Calu3 (cell line): ENCODE measurements at places on chromosomes 2 and 18.

DNA sequence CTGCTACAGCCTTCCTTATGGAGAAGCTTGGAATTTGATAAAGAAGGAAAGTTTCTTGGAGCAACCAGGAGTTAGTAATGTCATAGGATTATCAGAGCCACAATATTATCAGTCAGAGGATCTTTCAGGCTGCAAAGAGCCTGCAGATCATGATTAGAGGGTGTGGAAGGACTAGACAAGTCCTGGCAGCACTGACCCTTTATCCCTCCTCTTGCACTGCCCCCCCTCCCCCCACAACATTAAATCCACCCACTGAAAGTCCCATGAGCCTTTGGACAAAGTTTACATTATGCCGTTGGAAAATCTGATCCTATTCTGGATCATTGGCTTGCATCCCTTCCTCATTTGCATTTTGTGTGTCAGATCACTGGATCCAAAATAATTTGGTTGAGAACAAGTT, 18.7 kb upstream of the IMPA2 start:
- no peak for DNase-seq

DNA sequence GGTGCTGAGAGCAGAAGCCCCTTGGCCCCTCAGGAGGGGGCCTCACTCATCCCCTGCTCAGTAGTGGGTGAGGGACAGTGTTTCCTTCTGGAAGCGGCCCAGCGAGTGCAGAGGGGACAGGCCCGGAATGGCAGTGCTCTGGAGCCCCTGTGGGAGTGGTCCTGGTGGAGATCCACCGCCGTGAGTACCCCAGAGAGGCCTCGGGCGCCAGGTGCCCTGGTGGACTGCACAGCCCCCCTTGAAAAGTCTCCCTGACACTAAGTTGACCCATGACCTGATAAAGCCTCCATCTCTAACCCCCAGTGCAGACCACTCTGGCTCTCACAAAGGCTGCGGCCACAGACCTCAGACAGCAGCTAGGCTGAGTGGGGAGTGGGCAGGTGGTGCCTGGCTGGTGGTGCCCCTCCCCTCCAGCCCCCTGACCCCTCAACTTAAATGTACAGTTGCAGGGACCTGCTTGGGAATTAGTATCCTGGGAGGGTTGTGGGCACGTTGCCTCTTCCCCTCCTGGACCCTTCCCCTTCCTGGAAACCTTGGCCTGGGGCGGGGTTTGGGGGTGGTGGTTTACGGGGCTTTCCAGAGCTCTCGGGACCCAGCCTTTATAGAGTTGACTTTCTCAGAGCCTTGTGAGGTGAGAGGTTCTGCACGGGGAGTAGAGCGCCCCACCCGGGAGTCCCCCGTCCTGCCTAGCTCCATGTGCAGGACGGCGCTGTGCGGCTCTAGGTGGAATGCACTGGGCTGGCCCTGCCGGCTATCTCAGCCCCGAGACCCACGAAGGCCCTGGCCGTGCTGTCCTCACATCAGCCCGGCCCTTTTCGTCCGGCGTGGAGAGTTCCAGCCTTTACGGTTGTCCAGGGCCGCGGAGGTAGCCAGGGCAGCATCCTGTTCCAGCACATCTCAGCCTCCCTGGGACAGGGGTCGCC, 62.7 kb downstream of the RTP5 start:
- no peak for DNase-seq

GRCh38 chr2:120224735-120225548, 1.7 kb upstream of the TMEM185B start:
- no peak for DNase-seq

GRCh38 chr2:173797586-173798263, 167.4 kb downstream of the SP3 start:
- DNase-seq, result no peak

- no peak for DNase-seq
Observed at GRCh38 chr2:197145471-197146056, 165.0 kb downstream of the ANKRD44 start.

DNA sequence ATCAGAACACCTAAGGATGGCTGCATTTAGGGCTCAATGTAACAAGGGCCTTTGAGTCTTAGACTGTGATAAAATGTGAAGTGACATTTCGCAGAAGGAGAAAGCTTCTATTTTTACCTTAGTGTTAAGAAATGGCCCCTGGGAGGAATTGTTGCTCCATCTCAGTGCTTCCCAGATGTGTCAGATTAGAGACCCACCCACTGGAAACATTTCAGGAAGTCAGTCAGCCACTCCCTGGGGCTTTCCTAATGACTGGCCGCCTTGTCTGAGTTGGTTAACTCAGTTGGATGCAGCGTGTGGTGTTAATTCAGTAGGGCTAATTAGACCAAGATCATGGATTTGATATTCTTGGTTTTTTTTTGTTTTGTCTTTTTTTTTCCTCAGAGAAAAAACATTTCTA, 355.9 kb downstream of the PIK3C3 start:
- no peak for DNase-seq

DNA sequence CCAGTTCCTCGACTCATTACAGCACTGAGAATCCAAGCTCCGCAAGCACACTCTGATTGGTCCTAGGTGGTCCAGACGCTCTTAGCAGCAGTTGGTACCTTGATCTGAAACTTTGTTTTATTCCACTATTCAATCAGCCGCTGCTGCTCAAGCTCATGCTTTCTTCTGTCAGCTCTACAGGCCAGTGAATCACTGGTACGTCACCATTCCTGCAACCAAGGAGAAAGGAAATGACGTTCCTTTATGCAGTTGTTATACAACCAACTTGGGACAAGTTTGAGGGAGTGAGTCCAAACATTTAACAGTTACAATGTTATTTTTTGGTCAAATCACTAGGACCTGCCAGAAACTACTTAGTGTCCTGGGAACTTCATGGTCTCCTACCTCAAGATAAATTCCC, 398.8 kb upstream of the TMEFF2 start:
- no peak for DNase-seq

- no peak for DNase-seq
Observed at GRCh38 chr2:223772363-223772762, 65.0 kb downstream of the AP1S3 start.
